Activated CD8-positive, alpha-beta memory T cell treated with anti-CD3 and anti-CD28 coated beads for 4 hours (primary cell): ENCODE measurements at places on chromosomes 2 and 18.

GRCh38 chr2:236744281-236744705 is 174.7 kb downstream of the ACKR3 start:
- DNase-seq = no peak

DNA sequence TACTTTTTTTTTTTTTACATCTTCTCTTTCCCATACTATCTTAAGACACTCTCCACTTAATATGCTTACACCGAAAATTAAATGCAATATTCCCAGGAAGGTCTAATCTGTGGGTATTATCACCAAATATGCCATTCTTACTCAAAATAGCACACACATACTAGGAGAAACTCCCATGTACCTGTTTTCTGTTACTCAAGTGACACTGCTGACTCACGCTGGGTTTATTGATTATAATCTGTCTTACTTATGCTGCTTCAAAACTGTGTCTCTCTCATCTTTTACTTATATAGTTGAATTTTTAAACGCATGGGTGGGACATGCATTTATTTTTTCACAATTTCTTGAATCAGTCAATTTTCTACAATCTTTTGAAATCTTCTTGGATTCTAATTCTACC is 29.9 kb downstream of the MRPL19 start:
- no peak for DNase-seq

- DNase-seq = no peak
Measured at GRCh38 chr18:36862182-36862581, 33.3 kb downstream of the KIAA1328 start.

DNA sequence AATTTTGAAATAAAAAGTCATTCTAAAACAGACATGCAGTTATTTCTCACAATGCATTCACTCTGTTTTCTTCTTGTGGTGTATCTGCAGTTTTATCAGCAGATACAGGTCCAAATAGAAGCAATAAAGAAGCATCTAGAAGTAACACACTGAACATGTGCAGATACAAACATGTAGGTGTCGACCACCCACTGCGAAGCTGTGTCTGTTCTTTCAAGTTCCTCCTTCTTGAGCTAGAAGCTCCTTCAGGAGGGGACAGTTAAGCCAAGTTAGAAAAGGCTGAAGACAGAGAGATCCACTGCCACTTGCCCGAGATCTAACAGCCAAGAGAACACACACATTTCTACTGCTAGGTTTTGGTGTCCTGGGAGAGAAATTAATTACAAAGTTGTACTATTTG is 30.1 kb downstream of the WDFY1 start:
- DNase-seq = no peak

GRCh38 chr18:34493099-34493544 is 217.0 kb upstream of the DTNA start:
- no peak for DNase-seq

- DNase-seq = no peak
Measured at GRCh38 chr2:66445076-66445924, 10.4 kb downstream of the MEIS1 start.
